ENCODE measurements at places on chromosomes 6 and 20.
A peak's percentile ranks its signal among the peaks of the same experiment; 100 is the strongest.

DNA sequence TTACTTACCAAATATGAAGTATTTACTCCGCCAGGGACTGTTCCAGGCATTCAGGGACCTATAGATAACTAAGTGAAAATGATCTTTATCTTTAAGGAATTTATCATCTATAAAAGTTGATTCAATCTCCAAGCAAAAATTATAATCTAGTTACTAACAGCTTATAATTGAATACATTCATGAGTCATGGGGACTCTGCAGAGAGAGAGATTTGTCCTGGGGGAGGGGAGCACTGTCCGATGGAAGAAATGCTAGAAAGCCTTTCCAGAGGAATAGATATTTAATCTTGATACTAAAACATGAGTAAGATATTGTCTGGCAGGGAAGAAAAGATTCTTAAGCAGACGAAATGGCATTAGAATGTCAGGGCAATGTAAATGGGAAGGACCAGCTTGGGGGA, 139.3 kb downstream of the CD164 start:
- DNase-seq: no peak

GRCh38 chr6:90216072-90216977, 80.3 kb downstream of the BACH2 start:
- no peak for DNase-seq

DNA sequence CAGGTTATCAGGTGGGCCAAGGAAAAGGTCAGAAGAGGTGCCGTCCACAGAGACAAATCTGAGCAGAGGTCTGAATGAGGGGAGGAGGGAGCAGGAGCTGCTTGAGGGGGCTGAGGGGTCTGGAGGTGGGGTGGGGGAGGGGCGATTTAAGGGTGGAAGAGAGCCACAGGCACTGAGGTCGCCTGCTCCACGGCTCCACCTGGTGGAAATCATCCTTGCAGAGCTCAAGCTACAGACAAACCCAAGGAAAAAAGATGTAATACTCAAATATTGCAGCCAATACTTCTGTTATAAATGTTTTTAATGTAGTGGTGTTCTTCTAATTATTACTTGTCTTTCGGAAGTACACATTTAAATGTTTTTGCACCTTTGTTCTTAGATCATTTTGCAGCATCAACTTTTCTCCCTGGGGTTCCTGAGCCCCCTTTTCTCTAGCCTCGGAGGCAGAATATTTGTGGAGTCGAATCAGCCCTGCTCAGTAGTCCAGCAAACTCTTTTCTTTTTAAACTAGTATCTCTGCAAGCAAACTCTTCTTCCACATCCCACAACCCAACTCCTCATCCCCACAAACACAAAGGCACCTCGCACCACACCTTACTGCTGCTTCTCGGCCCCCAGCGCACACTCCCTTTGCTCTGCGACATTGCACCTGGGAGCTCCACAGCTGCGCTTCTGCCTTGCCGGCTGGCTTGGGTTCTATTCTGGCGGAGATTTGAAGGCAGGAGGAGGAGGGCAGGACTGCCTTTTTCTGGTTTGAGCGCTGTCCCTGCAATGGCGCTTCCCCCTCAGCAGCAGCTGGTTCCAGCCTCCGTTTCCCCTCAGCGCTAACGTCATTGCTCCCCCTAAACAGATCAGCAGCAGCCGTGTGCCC, 51.0 kb upstream of the TFAP2A start:
- no peak for DNase-seq

DNA sequence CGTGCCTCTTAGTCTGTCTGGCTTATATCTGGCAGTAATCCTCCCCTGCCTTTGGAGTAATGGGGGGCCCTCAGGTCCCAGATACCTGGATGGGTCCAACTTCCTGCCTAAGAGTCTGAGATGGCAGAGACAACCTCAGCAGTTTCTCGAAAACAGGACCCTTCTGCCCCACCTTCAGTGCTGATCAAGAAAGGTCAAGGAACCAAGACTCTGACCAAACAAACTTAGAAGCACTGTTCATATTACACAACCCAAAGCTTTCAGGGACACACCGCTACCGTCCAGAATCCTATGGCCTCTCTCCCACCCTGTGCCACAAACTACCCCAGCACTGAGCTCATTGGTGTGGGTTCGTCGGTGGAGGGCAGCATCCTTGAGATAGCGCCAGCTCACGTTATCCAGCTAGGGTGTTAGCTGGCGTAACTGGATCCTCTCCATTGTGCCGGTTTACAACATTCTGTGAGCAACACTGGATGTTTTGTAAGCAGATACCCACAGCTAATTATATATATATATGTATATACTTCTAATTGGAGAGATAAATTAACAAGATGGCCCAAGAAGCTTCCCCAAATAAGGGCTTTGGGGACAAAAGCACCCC, 7.6 kb upstream of the TMC2 start:
- DNase-seq: no peak

DNA sequence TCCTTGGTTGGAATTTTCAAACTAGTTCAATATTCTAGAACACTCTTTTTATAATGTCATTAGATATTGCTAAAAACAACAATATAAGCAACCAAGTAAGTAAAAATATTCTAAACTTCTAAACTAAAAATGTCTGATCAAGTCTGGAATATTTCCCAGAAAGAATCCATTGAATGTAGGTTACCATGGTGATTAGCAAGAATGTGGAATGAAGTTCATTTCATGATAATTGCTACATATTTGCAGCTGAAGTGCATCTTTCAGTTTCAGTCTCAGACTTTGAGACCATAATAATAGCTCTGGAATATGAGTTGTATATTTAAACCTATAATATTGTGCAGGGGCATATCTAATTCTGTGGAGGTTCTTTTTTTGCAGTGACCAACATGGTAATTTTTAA, 61.0 kb upstream of the NKAIN2 start:
- DNase-seq: no peak

DNA sequence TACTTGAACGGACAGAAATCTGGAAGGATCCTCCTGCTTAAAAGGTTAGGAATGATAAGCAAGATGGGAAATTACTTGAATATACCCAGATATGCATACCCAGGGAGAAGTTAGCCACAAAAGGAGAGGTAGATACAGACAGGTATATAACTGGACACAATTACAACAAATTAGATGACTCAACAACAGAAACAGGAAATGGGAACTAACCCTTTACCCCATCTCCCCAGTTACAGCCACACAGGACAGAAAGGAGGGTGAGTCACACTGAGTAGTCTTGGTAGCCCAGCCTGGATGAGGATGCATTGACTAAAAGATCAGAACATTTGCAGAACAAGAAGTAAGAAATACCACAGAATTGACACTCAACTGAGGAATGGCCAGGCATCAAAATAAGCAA, 61.2 kb downstream of the C6orf52 start:
- no peak for DNase-seq

DNA sequence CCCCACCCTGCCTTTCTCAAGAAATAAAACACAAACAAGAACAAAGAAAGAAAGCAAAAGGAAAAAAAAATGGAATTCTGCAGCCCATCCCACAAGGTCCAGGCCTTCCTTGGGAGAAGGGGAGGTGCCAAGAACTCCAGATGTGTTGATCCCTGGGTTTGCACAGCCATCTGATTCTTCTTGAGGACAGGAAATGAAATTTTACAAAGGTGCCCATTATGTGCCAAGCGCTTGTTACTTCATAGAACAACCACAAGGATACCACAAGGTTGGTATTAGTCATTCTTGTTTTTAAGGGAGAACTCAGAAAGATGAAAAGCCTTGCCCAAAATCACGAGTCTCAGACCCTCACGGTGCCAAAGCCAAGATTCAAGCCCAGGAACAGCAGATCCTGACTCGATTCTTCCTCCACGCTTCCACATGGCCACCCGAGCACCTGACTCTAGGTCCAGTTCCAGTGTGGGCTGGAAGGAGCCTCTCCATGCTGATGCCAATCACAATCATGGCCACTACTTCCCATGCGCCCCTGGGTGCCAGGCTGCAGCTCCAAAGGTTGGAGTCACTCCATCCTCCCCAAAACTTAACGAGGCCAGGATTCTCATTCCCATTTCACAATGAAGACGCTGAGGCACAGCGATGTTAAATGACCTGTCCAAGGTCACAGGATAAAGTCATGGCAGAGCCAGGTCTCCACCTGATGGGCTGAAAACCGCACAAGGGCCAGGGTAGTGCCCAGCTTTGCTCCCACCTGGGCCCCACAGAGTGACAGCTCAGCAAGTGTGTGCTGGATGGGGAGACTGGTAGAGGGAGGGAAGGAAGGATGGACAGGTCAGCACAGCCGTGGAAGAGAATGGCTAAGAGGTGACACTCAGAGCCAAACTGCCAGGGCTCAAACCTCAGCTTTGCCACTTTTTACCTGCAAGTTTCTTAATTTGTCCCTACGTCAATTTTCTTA, 66.7 kb upstream of the TOP1 start:
- DNase-seq: no peak

- no peak for DNase-seq
Measured at GRCh38 chr6:3759646-3760232, 8.2 kb upstream of the PXDC1 start.

DNA sequence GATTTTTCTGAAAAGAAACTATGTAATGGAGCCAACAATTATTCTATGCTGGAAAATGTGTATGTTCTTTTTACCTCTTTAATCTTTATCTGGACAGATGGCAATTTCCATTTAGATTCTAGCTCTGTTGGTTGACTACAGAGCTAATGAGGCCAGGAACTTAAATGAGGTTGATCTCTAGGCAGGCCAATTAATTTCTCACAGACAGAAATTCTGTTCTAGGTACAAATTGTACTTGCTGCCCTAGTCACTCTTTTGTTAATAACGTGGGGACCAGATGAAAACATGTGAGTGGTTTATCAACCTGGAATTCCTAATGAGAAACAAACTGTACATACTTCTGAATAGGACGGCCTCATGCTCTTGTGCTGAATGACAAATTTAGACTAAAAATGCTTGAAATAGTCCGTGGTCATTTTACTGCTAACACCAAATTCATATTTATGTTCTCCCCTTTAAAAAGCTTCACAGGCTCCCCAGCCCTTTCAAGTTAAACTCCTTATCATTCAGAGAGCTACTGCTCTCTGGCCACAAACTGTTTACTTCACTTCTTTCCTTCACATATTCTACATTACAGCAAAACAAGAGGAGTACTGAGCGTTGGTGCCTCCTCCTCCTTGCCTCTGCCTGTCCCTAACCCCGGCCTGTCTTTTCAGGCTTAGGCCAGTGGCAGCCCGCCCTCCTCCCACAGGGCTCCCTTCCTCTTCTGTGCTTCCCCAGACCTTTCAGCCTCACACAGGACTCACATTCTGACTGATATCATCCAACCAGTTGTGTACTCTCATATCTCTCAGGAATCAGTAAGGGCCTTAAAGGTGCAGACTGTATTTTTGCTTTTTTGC, 41.4 kb downstream of the DTNBP1 start:
- DNase-seq: peak; percentile 1
